ENCODE measurements at places on chromosomes 1 and 21.

- DNase-seq = no peak
Observed at GRCh38 chr1:21229246-21230000, 52.7 kb upstream of the EIF4G3 start.

DNA sequence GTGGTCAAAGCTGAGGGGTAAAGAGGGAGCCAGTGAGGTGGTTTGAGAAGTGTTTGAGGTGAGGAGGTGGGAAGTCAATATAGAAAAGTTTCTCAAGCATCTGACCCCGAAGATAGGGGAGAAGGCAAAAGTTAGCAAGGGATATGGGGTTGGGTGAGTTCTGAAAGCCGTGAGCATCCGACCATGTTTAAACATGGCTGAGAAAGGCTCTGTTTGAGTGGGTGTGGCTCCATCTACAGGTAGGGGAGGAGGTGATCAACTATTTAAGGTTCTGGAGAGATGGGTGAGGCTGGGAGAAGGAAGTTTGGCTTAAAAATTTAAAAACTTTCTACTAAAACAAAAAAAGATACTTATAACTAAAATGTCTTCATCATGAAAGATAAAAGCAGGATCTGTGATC is 273.8 kb downstream of the KCNJ6 start:
- DNase-seq = no peak

DNA sequence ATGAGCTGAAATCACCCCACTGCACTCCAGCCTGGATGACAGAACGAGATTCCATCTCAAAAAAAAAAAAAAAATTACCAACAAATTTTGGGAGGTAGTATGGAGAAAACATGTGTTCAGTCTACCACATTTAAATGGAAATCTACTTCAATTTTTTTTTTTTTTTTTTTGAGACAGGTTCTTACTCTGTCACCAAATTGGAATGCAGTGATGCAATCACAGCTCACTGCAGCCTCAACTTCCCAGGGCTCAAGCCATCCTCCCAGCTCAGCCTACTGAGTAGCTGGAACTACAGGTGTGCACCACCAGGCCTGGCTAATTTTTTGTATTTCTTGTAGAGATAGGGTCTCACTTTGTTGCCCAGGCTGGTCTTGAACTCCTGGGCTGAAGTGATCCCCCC is 82.1 kb downstream of the GFI1 start:
- no peak for DNase-seq

DNA sequence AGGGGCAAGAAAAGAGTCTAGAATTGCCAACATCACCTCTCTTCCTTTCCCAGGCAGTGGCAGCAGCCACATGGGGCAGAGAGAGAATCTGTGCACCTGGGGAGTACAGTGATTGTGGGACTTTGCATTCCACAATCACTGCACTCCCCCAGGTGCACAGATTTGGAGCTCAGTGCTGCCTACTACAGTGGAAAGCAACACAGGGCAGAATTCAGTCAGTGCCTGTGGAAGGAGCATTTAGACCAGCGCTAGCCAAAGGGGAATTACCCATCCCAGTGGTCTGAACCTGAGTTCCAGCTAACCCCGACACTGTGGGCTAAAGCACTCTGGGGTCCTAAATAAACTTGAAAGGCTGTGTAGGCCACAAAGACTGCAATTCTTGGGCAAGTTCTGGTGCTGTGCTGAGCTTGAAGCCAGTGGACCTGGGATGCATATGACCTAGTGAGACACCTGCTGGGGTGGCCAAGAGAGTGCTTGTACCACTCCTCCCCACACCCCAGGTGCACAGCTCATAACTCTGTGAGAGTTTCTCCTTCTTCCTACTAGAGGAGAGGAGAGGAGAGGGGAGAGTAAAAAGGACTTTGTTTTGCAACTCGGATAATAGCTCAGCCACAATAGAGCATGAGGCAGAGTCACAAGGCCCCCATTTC is 50.3 kb downstream of the NUP210L start:
- no peak for DNase-seq

GRCh38 chr1:157147906-157148700 is 9.9 kb upstream of the ETV3 start:
- DNase-seq = no peak

DNA sequence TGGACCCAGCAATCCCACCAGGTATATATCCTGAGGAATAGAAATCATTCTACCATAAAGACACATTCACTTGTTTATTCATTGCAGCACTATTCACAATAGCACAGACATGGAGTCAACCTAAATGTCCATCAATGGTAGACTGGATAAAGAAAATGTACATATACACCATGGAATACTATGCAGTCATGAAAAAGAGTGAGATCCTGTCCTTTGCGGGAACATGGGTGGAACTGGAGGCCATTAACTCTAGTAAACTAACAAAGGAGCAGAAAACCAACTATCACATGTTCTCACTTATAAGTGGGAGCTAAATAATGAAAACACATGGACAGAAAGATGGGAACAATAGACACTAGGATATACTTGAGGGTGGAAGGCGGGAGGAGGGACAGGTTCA is 36.1 kb upstream of the PRKACB start:
- DNase-seq = no peak

DNA sequence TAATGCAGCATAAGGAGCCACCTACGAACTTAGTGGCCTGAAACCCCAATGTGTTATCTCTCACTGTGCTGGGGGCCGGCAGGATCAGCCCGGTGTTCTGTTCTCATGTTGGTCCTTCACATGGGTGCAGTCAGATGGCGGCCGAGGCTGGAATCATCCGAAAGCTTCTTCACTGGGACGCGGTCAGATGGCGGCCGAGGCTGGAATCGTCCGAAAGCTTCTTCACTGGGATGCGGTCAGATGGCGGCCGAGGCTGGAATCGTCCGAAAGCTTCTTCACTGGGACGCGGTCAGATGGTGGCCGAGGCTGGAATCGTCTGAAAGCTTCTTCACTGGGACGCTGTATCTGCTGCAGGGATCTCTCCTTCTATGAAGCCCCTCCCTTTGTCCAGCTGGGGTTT is 12.6 kb upstream of the PCBP3 start:
- DNase-seq = no peak

DNA sequence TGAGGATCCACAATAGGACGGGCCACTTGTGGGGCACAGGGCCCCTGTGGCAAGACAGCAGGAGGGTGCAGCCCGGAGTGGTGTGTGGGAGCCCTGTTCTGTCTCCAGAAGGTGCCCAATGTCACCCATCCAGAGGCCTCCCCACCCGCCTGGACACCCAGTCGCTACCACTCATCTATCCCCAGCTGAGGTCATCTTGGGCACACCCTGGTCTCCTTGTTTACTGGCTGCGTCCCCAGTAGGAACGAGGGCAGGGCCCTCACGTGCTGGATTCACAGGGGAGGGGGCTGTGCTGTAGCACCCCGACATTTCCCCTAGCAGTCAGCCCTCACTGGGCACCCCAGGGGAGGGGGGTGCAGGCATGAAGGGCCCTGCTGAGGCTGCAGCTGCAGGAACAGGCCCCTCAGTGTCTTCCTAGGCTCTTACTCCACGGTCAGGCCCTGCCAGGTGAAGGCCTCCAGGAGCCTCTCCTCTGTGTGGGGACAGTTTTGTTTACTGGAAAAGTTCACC is 2.3 kb upstream of the TNNT2 start:
- DNase-seq = no peak

GRCh38 chr1:240462766-240463395 is 149.1 kb downstream of the GREM2 start:
- DNase-seq = no peak

DNA sequence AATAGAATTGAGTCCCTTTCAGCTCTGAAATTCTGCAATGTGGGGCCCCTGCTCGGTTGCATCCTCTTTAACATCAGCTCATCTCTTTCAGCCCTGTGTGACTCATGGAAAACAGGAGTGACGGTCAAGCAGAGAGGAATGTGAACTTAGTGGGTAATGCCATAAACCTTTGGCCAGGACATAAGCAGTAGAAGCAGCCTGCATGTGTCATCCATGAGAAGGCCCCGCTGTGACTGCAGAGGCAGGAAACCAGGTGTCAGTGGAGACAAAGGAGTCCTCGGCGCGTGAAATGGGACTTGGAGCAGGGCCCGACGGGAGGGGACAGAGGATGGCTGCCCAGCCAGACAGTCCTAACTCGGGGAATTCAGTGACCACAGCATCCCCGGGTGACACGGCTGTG is 21.1 kb upstream of the EPHB2 start:
- peak; percentile 82 for DNase-seq

- peak; percentile 77 for DNase-seq
Observed at GRCh38 chr1:179369751-179370341, 4.1 kb downstream of the AXDND1 start.

DNA sequence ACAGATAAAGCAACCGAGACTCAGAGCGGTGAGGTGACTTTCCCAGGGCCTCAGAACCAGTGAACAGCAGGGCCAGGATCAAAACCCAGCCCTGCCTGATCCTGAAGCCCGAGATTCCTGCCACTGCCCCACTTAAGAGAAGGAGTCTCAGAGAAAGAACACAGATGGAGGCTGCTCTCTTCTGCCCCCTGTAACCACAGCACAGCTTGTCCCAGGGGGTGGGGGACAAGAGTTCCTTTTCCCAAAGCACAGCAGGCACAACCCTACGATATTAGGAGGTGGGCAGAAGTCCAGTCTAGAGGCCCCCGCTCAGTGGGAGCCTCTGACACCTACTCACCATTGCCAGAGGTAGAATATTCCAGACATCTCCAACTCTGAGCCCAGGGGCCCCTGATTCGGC is 24.0 kb upstream of the VWA5B1 start:
- no peak for DNase-seq

DNA sequence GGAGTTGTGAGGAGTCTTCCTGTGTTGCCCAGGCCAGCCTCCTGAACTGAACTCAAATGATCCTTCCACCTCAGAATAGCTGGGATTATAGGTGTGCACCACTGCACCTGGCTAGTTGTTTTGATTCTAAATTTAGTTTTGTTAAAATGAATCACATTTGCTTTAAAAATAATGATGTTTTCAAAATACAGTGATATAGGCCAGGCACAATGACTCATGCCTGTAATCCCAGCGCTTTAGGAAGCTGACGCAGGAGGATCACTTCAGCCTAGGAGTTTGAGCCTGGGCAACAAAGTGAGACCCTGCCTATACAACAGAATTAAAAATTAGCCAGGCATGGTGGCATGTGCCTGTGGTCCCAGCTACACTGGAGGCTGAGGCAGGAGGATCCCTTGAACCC is 24.3 kb downstream of the RTCA start:
- no peak for DNase-seq

DNA sequence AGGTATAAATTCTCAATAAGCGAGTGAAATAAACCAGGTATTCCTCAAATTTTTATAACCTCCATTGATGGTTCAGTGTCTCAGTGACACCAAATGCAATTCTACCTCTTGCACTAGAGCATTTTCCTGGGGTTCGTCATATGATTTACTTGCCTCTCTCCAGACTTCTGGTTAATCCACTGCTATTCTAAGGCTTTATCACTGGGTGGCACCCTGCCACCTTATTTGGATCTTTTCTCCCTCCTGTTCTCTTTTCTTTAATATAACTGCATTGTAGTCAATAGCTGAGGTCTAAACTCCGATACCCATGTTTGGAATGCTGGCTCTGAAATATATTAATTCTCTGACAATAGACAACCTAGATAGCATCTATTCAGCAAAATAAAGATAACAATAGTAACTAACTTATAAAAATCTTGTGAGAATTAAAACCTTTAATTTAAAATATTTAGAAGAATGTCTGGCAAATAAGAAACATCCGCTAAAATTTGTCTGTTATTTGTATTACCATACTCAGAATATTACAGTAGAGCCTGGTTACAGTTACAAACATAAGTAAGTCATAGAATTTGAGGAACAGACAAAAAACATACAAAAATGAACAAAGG is 436.4 kb downstream of the PLA2G4A start:
- DNase-seq = peak; percentile 23

GRCh38 chr21:34836103-34836932 is 167.5 kb downstream of the CLIC6 start:
- DNase-seq = no peak

DNA sequence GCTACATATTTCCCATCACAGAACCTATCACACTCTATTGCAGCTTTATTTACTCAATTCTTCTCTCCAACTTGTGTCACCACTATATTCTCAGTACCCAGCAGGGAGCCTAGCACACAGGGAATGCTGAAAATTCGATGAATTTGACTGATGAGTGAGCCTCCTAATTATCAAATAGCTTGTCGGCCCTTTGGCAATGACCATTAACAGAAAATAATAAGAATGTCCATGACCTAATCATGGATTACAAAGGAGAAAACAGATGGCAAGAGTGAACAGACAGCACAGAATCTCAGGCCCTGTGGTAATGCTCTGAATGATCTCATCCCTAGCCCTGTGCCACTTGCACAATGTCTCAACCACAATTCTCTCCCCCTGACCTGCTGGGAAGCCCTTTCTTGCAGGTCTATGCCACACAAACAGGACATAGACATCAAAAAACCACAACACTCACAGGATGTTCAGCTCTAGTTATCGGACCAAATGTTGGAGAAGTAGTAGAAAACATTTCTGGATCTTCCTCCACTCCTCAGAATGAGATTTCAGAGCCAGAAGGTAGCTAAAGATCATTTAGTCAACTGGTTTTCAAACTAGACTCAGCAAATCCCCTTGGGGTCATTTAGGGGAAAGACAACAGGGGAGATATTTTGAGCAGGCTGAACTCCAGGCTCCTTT is 68.4 kb downstream of the LUZP1 start:
- DNase-seq = no peak

- DNase-seq = no peak
Observed at GRCh38 chr21:34796518-34797200, 127.9 kb downstream of the CLIC6 start.

Measured in muscle of back (tissue), 13 donors.